Breast epithelium (tissue), 4 donors: ENCODE measurements at places on chromosomes 5 and 9. TPM values are rescaled to one million over a fixed set of nuclear protein-coding genes. Genes with fewer than 3 reads are reported as not detected.

DNA sequence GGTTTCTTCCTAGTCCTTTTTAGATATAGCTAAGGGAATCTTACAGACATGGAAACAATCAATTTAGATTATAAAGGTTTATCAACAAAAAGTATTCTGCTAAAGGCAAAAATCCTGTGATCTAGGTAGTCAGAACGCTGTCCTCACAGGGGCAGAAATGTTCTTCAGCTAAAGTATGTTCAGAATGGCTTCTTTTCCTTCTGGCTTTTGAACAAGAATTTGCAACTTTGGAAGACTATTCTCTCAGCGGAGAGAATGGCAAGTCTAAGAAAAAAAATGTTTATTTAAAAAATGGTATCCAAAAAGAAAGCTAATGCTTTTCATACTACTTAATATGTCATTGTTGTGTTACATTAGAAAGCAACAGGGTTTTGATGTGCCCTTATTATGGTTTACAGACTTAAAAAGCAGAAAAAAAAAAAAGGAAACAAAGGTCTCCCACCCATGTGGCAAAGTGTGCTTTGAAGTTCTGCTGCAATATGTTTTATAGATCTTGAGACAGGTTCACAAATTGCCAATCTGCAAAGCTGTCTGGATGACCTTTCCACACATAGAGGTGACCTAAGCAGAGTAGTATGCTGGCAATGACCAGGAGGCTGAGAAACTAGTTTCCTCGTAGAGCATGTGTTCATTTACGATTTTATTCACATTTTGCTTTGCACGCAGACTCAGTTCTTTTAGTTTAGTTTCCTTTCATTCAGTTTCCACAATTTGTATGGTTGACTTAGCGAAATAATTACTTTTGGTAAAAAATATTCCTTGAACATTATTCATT is 45.1 kb upstream of the PJA2 start:
- DNase-seq: no peak
- peak overlapping the region; percentile 76 for H3K27ac ChIP-seq
- no peaks in the 10 kb centered on the region for H3K27me3 ChIP-seq
- no peaks in the 10 kb centered on the region for H3K36me3 ChIP-seq

DNA sequence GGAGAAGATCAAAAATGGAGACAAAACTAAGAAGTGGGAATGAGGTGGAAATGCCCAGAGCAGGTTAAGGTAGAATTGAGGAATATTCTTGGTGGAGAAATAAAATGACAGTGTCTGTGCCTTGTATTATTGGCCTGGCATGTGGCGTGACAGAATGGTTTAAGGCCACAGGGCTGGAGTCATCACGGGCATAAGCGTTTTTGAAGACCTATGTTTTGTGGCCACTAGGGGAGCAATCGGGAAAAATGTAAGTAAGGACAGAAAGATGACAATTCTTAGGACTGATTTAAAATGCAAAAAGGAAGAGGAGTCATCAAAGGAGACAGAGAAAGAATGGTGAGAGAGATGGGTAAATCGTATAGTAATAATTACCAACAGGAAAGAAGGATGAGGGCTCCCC is 72.2 kb upstream of the EPB41L4A start:
- no peak for DNase-seq
- H3K27ac ChIP-seq: no peak overlapping the region
- no peak overlapping the region for H3K4me3 ChIP-seq
- no peaks in the 10 kb centered on the region for H3K27me3 ChIP-seq
- H3K36me3 ChIP-seq: no peaks in the 10 kb centered on the region

GRCh38 chr5:64742821-64743220 is 25.7 kb downstream of the SREK1IP1 start:
- no peak overlapping the region for H3K4me3 ChIP-seq
- no peaks in the 10 kb centered on the region for H3K27me3 ChIP-seq
- DNase-seq: no peak
- no peaks in the 10 kb centered on the region for H3K36me3 ChIP-seq
- H3K4me1 ChIP-seq: no peaks in the 10 kb centered on the region

- H3K27me3 ChIP-seq: no peaks in the 10 kb centered on the region
- DNase-seq: no peak
- peaks cover 6% of the 10 kb centered on the region for H3K4me1 ChIP-seq
- no peaks in the 10 kb centered on the region for H3K36me3 ChIP-seq
- H3K4me3 ChIP-seq: no peak overlapping the region
These were observed 39.8 kb downstream of the CYSTM1 start for GRCh38 chr5:140214831-140215230.

DNA sequence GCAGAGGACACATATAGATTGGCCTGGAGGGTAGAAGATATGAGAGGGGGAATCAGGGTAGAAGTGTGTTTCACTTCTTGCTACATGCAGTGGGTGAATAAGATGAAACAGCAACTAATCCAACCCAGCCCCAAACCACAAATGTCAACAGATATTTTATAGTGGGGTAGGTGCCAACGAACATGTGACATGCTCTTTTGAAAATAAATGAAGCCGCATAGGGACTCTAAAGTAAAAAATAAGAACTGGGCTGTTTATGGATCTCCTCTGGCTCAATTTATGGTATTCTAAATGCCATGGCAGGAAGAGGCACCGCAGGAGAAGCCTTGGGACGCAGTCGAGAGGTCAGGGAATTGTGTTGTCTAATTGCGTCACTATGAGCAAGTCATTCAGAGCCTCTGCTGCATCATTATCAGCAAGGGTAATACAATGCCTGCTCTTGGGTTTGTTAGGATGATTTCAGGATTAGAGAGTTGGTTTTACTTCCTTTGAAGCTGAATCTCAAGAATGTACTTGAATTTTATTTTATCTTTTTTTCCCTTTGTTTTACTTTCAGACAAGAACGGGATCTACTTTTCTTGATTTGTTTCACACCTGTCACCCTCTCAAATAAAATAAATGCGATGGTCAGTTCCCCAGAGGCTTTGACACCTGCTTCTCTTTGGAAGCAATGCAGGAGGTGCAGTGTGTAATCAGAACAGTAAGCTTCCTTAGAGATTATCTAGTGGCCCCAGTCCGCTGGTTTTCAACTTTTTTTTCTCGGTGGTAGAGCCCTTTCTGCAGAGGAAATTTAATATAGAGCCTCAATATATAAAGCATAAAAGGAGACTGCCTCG is 375.6 kb upstream of the CLINT1 start:
- H3K4me1 ChIP-seq: no peaks in the 10 kb centered on the region
- no peak overlapping the region for H3K27ac ChIP-seq
- H3K36me3 ChIP-seq: no peaks in the 10 kb centered on the region
- H3K27me3 ChIP-seq: no peaks in the 10 kb centered on the region

- H3K27me3 ChIP-seq: no peaks in the 10 kb centered on the region
- DNase-seq: no peak
- no peak overlapping the region for H3K4me3 ChIP-seq
These were observed 53.5 kb downstream of the SMIM23 start for GRCh38 chr5:171839112-171839511.

DNA sequence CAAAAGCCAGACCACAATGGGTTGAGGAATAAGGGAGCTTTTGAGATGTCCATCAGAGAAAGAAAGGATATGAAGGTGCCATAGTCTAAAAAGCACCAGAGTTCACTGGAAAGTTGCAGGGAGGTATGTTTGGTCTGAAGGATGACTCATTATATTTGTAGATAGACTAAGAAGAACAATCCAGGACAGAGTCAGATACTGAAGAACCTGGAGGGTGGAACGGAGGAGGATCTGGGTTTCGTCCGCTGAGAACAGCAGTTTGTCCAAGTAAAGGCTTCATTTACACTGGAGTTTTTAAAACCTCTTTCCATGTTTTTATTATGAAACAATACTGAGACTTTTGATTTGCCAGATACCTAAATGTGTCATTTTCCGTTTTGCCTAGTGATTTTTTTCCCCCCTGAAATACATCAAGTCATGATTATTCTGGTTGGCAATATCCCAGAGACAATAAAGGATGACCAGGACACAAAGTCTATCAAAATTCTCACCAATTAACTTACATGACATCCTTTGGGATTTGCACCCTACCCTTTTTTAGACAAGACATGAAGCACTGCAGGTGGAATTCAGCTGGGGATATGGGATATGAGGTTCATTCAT is 219.9 kb downstream of the MLLT3 start:
- no peaks in the 10 kb centered on the region for H3K27me3 ChIP-seq
- H3K4me1 ChIP-seq: no peaks in the 10 kb centered on the region
- no peaks in the 10 kb centered on the region for H3K36me3 ChIP-seq

DNA sequence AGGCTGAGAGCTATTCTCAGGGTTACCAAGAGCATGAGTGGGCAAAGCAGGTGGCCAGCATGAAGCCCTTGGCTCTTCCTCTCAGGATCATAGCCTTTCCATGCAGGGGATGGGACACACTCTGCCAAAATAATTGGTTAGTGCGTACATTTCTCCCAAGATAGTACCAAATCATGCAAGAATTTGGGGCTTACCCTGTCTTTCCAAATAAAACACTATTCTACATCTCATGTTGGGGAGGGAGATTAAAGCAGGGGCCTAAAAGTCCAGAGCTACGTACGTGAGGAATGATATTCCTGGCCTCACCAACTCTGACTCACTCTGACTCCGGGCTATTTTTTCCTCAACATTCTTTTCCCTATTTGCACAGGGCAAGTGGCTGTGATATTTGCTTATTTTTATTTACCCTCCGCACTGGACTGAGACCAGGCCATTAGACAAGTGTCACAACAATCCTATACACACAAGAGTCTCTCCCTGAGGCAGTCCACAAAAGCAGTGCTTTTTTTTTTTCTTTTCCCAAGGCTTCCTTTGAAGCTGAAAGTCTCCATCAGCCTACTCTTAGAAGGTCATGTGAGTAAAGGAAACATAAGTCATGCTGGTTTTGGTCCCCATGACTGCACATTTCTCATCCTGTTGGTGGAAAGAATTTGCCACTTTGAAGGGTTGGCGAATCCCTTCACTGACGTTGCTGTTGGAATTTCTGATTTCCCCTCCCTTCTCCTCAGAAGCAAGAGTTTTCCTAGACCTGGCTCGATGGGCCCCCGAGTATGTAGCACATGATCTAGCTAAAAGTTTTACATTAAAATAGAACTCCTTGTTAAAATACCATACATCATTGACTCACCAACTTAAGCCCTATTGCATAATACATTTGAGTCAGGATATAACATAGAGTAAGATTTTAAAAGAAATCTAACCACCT is 40.0 kb downstream of the TMEM252 start:
- H3K4me1 ChIP-seq: no peaks in the 10 kb centered on the region
- H3K27ac ChIP-seq: no peak overlapping the region
- no peak for DNase-seq
- H3K36me3 ChIP-seq: no peaks in the 10 kb centered on the region

GRCh38 chr5:53490747-53491146 is 10.3 kb downstream of the FST start:
- no peak overlapping the region for H3K4me3 ChIP-seq
- no peaks in the 10 kb centered on the region for H3K27me3 ChIP-seq
- no peaks in the 10 kb centered on the region for H3K4me1 ChIP-seq
- no peaks in the 10 kb centered on the region for H3K36me3 ChIP-seq
- H3K27ac ChIP-seq: no peak overlapping the region

- H3K27me3 ChIP-seq: no peaks in the 10 kb centered on the region
- no peaks in the 10 kb centered on the region for H3K36me3 ChIP-seq
- DNase-seq: peak; percentile 43
These were observed 225.8 kb downstream of the FANCC start for GRCh38 chr9:95091601-95092261.

DNA sequence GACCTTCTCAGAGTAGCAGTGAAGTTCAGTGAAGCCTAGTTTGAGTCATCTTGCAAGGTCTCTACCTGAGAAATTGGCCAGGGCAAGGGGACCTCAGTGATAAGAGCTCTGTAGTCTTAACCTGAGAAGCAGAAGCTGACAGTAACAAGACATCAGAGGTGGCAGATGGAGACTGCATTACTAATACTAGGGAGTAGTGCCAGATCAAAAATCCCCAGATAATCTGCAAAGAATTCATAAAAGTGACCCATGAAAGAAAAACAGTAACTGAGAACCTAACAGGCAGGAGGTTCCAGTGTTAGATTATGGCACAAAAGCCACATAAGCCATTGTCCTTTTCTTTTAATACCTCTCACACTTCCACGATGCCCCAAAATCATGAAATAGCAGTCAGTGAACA is 175.5 kb downstream of the MUSK start:
- H3K4me1 ChIP-seq: no peaks in the 10 kb centered on the region
- H3K4me3 ChIP-seq: no peak overlapping the region
- no peaks in the 10 kb centered on the region for H3K36me3 ChIP-seq
- no peak for DNase-seq
- H3K27me3 ChIP-seq: no peaks in the 10 kb centered on the region

DNA sequence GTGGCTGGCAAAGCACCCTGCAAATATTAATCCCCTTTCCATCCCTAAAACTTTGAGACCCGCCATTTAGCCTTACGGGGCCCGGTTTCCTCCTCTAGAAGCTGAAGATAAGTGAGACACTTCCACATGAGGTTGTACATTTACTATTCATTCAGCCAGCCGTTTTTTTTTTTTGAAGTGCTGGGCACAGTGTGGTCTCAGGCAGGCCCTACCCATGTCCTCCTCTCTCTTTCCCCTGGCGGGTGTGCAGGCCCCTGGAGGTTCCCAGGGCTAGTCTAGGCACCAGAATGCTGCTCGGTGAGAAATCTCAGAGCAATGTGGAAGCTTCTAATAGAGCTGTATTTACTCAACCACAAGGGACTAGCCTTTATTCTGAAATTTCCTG is 107.4 kb upstream of the LARP1 start:
- H3K4me3 ChIP-seq: peak overlapping the region; percentile 19
- H3K27me3 ChIP-seq: no peaks in the 10 kb centered on the region
- H3K36me3 ChIP-seq: no peaks in the 10 kb centered on the region
- no peak for DNase-seq

GRCh38 chr5:61534481-61535267 is 202.6 kb downstream of the ZSWIM6 start:
- H3K36me3 ChIP-seq: no peaks in the 10 kb centered on the region
- DNase-seq: no peak
- H3K4me1 ChIP-seq: no peaks in the 10 kb centered on the region
- H3K27me3 ChIP-seq: no peaks in the 10 kb centered on the region
- H3K4me3 ChIP-seq: no peak overlapping the region
- no peak overlapping the region for H3K27ac ChIP-seq

GRCh38 chr5:85896514-85896913 is 721.2 kb upstream of the COX7C start:
- no peaks in the 10 kb centered on the region for H3K36me3 ChIP-seq
- H3K27me3 ChIP-seq: no peaks in the 10 kb centered on the region
- no peak for DNase-seq
- no peak overlapping the region for H3K27ac ChIP-seq

GRCh38 chr5:64594601-64595000 is 88.8 kb downstream of the RGS7BP start:
- H3K4me3 ChIP-seq: no peak overlapping the region
- no peak overlapping the region for H3K27ac ChIP-seq
- H3K36me3 ChIP-seq: no peaks in the 10 kb centered on the region
- H3K27me3 ChIP-seq: no peaks in the 10 kb centered on the region
- no peak for DNase-seq

Gene FKBP15
- total RNA-seq: 41.0 TPM

Gene SPATA31C1
- total RNA-seq: not detected

Gene C9orf50
- total RNA-seq: 0.48 TPM

Gene INSYN2B
- total RNA-seq: 1.3 TPM

Gene NIM1K
- 0.29 TPM for total RNA-seq

Gene MED10
- total RNA-seq: 25.9 TPM

Gene ANKRD20A1
- total RNA-seq: 2.2 TPM

Gene SKP1
- 158 TPM for total RNA-seq

Gene MYOT
- 11.0 TPM for total RNA-seq

Gene PCDHB10
- 4.6 TPM for total RNA-seq
